Effector memory CD4-positive, alpha-beta T cell (primary cell): ENCODE measurements at places on chromosomes 12 and 14.

- DNase-seq, result no peak
Measured at GRCh38 chr12:14970473-14970872, 2.4 kb upstream of the PDE6H start.

DNA sequence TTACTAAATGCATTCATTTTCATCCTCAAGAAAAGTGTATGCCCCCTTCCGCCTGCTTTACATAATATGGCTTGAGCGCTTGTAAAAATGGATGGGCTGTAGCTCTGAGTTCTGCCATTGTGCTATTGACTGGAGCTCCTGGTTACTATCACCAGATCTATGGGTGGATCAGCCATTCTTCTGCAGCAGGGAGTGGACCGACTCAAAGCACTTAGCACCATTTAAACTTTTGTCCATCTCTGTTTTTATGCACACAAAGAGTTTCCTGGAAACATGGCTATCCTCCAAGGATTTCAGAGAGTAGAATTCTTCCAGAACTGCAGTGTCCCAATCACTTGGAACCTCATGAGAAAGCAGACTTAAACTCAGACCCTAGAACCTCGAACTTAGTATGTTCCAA, 4.5 kb upstream of the NUMB start:
- DNase-seq, result no peak

- no peak for DNase-seq
Measured at GRCh38 chr12:57452937-57453509, 2.1 kb upstream of the INHBE start.

DNA sequence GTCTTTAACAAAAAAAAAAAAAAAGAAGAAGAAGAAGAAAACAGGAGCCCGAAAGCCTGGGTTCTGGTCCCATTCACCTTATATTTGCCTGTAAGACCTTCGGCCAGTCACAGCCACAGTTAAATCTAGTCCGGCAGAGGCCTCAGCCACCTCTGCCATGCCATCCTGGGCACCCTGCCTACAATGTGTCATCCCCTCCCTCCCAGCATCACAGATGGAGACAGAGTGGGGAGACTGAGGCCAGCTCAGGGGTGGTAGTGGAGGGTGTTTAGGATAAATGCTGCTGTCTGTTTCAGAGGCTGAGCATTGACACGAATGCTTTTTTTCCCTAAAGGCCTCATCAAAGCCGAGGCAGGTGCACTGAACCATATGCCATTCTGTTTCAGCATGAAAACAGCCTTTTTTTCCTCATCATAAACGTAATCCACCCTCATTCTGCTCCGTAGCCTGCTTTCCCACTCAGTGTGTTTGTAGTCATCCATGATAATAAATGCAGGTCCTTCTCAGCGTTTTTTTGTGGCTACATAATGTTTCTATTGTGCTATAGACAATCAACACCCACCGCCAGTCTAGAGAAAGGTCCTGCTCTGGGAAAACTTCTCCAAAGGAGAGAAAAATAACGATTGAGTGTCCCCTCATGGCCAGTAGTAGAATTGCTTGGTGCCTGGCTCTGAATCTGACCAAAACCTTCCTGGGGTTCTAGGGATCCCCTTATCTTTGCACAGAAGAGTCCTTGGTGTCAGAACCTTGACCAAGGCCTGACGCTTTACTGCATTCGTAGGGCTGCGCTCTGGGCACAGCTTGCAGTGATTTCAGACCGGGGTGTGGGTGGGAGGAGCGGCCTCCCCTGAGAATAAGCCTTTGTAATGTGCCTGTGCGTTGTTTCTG, 41.1 kb upstream of the TSPAN9 start:
- no peak for DNase-seq

- DNase-seq, result no peak
Measured at GRCh38 chr14:94805680-94806288, 35.9 kb upstream of the GSC start.

DNA sequence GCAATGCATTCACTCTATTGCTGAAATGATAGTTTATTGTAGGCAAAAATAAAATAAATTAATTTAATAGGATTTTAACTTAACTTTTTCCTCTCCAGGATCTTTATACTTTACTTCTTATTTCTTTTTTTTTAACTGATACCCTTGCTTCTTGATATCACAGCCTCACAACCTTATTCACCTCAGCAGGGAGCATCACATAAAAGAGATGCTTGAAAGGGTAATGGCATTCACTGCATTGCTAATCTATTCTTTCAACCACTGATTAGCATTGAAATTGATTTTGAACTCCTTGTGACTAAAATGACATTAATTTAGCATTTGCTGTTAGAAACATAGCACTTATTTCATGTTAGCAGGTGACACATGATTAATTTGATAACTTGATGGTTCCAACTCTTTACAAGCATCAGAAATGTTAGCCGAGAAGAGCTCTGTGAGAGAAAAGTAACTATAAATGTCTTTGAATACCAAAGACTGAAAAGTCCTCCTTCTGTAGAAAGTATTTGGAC, 689.5 kb upstream of the MGAT4C start:
- no peak for DNase-seq

DNA sequence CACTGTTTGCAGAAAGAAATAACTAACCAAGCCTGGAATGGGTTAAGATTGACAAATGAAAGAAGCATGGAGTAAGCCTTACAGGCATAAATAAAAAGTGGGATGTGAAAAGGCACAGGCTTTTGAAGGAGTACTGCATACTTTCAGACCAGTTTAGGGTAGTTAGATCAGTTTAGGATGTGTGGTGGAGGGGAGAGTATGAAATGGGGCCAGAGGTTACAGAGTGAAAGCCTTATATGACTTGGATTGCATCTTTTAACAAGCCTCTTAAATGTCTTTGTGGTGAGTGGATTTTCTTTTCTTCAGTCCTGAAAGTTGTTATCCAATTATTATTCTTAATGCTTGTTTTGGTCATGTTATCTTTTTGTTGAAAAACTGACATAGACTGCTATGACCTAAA, 52.2 kb upstream of the TRHDE start:
- DNase-seq, result no peak

DNA sequence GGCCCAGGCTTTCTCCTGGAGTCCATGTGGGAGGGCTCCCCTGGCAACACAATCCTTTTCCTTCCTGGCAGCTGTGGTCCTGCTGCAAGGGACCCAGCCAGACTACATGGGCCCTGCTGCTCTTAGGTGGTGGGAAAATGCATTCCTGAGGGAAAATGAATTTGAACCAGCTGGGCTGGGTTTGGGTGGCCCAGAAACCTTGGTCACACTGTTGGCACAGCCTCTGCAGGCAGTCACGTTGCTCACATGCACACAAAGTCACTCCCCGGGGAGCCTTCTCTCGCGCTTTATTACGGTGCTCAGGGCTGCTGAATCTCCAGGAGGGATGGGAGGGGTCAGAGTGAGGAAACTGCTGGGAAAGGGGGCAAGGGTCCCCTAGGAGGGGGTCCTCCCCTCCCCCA, 17.2 kb downstream of the PLEKHG3 start:
- no peak for DNase-seq

DNA sequence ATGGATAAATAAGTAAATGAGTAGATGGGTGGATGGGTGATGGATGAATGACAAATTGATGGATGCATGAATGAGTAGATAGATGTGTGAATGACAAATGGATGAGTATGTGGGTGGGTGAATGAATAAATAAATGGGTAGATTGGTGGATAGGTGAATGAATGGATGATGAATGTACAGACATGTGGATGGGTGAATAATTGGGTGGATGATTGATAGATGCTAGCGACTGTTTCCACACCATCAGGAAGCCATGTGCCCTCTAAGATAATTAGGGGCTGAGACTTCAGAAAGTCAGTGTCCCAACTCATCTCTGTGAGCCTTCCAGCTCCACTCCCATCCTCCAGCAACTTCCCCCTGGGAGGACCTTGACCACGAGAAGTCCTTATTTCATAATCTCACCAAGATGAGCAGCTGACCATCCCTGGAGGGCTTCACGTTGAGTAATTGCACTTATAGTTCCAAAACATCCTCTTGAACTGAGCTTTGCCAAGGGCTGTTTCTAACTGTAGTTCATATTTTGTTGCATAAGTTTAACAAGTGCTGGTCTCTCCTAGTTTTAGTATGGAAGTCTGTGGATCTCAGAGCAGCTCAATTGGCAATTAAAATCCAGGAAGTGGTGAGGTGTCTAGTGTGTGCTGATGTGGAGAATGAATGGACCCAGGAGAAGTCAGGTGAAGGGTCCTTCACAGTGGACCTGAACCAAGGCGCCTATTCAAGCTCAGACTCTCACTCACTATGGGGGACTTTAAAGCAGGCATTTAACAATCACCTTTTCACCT, 295.7 kb downstream of the ADGRD1 start:
- no peak for DNase-seq

GRCh38 chr14:21868442-21869046, 194.9 kb upstream of the OR4E1 start:
- DNase-seq, result peak; percentile 60

DNA sequence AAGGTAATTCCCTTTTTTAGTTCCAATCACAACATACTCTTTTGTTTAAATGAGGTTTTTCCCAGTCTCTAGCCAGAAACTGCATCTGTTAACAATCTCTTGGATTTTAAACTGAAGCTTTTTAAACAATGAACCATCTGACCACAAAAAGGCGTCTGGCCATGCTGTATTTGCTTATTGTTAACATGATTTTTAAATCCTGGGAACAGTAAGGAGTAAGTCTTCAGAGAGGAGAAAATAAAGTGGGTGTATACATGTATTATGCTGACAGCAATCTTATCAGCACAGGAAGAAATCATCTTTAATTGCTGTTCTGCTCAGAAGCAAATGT, 106.2 kb downstream of the DAAM1 start:
- no peak for DNase-seq

DNA sequence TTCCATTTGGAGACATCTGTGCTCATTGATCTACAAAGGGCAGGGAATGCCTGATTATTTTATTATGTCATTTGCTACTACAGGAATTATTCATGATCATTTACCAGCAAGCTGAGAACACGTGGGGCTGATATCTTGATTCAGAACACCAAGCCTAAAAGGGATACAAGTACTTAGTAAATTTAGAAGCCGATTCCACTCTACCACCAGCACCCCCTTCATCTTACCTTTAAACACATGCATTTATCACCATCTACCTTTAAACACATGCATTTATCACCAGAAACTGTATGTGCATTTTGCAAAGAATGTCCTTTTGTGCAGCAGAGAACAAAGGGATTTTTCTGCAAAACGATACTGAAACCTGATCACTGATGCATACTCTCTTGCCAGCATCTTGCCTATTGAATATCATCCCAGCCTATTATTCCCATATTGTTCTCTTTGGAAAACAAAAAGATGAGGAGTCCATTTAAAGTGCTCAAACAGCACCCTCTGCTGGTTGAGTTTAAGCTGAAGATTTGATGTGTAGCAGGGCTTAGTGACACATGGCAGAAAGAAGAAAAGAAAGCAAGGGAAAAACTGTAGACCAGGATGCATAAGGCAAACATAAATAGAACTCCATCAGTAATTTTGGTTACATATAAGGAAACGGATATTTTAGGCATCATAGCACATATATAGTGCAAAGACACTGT, 132.6 kb upstream of the PLEKHG7 start:
- DNase-seq, result no peak

DNA sequence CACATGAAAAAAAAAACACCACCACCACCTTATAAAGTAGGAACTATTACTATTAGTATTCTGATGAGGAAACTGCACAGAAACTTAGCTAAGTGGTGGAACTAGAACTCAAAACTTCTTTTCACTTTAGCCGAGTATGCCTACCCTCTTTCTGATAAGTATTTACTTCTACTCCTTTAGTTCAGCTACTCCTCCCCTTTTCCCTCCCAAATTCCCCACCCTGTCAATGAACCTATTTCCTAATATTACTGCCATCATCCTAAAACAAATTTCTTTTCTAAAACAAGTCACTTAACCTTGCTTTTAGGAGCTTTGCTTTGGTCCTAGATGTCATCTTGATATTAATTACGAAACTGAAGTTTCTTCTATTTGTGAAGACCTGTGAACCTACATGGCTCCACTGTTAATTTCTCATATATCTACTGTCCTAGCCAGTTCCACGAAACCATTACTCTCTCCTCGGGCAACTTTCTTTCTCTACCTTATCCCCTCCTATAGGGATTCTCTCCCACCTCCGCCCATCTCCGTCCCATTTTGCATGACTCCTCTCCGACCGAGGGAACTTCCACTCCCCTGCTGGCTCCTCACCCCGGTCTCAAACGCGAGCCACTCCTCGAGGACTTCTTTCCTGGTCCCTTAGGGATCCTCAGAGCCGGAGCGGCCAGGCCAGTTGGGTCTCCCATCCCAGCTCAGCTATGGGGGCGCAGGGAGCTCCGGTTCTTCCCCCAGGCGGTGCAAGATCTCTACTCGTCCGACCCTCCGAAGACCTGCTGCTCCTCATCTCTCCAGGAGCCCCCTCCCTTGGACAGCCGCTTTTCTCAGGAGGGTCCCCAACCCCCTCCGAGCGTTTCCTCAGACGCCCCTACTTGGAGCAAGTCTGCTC, 1.1 kb downstream of the NUMB start:
- peak; percentile 2 for DNase-seq

DNA sequence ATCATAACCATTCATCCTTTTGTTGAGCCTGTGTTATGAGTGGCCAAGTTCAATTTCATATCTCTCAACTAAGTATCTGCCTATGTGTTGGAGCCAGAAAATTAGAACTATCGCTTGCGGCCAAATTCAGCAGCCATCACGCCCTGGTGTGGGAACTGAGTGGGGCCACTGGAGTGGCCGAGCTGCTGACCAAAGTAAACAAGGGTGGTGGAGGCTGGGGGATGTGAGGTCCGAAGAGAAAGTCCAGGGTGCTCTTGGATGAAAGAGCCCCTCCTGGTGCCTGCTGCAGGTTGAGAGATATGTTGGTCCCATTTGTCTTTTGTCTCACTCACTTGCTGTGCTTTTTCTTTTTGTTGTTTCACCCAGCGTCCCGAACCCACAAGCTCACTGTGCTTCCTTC, 14.9 kb downstream of the ADGRD1 start:
- no peak for DNase-seq

- no peak for DNase-seq
Measured at GRCh38 chr14:31930493-31931240, 146.4 kb upstream of the ARHGAP5 start.

GRCh38 chr12:128073937-128074336, 193.0 kb upstream of the TMEM132C start:
- no peak for DNase-seq

DNA sequence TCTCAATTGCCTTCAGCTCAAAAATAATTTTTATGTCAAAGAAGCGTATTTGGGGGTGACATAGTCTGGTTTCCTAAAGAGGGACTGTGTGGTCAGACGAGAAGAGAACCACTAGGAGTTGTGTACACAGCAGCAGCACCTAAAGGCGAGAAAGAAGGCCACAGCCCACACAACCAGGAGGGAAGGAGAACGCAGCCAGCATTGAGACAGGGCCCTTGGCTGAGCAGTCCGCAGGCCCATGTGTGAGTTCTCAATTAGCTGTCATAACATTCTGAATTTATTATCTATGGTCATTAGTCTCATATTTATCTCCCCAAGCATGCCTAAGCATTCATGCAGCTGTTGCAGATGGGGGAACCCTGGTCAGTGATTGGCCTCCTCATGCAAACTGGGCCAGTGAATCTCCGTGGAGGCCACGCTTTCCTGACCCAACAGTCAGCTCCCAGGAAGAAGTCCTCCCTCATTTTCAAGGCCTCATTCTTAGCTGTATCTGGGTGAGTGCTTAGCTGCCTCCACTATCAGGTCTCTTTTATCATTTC, 81.2 kb upstream of the ATF7IP start:
- DNase-seq, result no peak
